ENCODE measurements at places on chromosomes 6 and 20.

DNA sequence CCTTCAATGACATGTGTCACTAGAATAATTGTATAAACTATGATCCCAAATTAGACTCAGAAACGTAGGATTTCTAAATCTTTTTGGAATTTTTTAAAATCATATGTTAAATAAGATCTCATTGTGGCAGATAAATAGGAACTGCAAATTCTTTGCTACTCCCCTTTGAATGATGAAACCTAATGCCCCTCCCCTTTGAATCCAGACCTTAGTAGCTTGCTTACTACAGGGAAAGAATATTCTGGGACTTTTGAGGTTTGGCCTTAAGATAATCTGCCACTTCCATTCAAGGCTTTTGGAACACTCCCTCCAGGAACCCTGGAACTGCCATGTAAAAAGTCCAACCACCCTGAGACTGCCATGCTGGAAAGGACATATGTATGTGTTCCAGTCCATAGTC lies 7.1 kb downstream of the TDP2 start:
- peak; percentile 13 for DNase-seq

DNA sequence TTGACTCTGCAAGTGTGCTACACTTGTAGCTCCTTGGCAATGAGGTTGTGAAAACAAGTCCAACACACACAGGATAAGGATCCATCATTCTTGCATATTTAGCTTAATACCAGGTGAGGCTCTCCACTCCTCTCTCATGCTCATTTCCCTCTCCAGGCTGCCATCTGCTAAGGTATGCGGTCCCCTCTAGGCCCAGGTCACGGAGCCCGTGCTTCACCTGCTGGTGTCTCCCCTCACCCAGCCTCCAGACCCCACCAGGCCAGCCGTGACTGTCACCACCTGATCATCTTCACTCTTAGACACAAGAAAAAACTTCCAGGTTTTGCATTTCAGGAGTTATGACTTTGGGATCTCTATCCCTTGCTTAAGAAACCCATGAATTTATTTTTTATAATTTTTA lies 14.2 kb upstream of the NCR2 start:
- no peak for DNase-seq

DNA sequence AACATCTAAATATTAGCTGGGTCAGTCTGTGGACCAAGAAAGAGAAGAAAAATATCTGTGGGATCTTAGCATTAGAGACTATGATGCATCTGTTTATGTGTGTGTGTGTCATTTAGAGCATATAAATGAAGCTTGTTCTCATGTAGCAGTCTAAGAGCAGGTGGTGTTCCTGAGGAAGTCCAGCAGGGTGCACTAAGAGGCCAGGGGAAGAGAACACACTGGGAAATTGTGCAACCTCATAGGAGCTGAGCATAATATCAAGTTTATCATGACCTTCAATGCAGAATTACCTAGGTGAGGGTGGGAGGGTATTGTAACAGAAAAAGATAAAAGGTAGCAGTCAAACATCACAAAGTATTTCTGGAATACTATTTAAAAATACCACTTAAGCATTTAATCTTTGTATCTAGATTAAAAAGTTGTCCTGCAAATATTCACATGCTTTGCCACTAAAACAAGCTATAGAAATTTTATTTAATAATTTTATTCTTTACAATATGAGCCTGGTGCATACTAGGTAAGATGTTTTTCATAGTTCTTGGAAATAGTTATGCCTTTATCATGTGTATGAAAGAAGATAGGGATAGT lies 80.5 kb downstream of the SMPDL3A start:
- DNase-seq = peak; percentile 71

- no peak for DNase-seq
These were observed 91.8 kb downstream of the REPS1 start for GRCh38 chr6:138896104-138896756.

DNA sequence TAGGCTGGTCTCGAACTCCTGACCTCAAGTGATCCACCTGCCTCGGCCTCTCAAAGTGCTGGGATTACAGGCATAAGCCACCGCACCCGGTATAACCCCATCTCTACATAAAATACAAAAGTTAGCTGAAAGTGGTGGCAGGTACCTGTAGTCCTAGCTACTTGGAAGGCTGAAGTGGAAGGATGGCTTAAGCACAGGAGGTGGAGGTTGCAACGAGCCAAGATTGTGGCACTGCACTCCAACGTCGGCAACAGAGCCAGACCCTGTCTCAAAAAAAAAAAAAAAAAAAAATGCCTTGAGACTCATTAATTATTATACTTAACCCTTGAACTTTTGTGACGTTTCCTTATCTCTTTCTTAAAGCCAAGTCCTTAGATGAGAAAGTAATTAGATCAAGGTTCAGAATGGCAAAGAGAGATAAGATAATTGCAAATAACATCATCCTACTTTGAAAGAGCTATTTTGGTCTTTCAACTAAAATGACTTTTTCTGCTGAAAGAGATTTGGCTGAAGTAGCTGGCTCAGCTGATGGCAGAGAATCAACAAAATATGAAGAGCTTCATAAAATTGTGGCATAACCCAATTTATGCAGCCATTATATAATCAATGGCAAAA lies 4.7 kb upstream of the SHLD1 start:
- DNase-seq = no peak

DNA sequence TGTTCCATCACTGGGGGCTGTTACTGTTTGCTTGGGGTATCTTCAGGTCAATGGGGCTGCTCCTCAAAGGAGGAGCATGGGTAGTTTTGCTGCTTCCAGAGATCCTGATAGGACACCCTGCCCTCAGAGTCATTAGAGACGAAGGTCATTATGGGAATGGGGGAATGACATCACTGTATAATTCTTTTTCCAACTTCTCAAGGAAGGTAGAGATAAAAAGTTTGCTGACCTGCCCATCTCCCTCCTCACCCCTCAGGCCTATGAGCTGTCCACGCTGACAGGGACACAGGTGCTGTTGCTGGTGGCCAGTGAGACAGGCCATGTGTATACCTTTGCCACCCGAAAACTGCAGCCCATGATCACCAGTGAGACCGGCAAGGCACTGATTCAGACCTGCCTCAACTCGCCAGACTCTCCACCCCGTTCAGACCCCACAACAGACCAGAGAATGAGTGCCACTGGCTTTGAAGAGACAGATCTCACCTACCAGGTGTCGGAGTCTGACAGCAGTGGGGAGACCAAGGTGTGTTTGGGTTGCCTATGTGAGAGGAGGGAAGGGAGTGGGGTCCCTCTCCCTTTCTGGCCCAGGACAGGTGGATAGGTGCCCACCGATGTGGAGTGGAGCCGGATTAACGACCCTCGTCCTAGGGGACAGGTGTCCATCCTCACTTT lies 2.7 kb downstream of the SRF start:
- no peak for DNase-seq

Data from fibroblast of pulmonary artery (primary cell).